ENCODE measurements at places on chromosomes 2 and 18. TPM values are rescaled to one million over a fixed set of nuclear protein-coding genes. Genes with fewer than 3 reads are reported as not detected.

CHMP1B gene
- polyA plus RNA-seq, result 57.3 TPM

CNNM4 gene
- polyA plus RNA-seq, result 0.63 TPM

CTIF gene
- polyA plus RNA-seq, result not detected

UNC80 gene
- not detected for polyA plus RNA-seq

HOXD12 gene
- not detected for polyA plus RNA-seq

LRRTM1 gene
- not detected for polyA plus RNA-seq

SPHKAP gene
- not detected for polyA plus RNA-seq

DNA sequence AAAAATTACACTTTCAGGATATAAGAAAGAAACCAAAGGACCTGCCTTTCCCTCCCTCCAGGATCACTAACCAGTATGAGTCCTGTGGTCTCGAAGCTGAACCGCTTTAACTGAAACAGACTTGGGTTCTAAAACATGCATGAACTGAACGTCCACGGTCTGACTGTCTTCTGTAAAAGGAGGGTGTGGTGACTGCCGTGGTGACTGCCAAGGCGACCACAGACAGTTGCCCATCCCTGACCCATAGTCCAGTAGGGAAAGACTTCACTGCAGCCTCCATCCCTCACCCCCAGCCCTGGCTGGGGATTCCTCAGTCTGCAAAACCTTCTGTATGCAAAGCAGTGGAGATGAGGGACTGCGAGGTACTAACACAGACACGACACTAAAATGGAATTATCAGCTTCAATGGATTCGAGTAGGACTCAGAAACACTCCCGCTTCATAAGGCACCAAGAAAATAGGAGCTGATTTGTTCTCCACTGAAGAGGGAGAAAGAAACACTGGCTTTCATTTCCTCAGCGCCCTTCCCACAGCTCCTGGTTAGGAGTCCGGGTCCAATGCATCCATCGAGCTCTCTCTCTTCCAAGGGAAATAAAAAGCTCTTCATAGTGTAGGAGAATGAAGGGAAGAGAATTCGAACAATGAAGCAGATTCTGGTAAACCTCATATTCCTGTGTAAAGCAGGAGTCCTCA lies 197.2 kb downstream of the HDAC4 start:
- no peak for DNase-seq
- H3K36me3 ChIP-seq, result peaks cover 7% of the 10 kb centered on the region
- peak overlapping the region; percentile 58 for H3K27ac ChIP-seq
- H3K27me3 ChIP-seq, result no peaks in the 10 kb centered on the region

GRCh38 chr2:127134235-127134634 lies 27.3 kb upstream of the BIN1 start:
- no peak overlapping the region for H3K4me3 ChIP-seq
- H3K27ac ChIP-seq, result no peak overlapping the region
- H3K27me3 ChIP-seq, result no peaks in the 10 kb centered on the region
- H3K36me3 ChIP-seq, result no peaks in the 10 kb centered on the region
- no peaks in the 10 kb centered on the region for H3K4me1 ChIP-seq
- DNase-seq, result no peak

DNA sequence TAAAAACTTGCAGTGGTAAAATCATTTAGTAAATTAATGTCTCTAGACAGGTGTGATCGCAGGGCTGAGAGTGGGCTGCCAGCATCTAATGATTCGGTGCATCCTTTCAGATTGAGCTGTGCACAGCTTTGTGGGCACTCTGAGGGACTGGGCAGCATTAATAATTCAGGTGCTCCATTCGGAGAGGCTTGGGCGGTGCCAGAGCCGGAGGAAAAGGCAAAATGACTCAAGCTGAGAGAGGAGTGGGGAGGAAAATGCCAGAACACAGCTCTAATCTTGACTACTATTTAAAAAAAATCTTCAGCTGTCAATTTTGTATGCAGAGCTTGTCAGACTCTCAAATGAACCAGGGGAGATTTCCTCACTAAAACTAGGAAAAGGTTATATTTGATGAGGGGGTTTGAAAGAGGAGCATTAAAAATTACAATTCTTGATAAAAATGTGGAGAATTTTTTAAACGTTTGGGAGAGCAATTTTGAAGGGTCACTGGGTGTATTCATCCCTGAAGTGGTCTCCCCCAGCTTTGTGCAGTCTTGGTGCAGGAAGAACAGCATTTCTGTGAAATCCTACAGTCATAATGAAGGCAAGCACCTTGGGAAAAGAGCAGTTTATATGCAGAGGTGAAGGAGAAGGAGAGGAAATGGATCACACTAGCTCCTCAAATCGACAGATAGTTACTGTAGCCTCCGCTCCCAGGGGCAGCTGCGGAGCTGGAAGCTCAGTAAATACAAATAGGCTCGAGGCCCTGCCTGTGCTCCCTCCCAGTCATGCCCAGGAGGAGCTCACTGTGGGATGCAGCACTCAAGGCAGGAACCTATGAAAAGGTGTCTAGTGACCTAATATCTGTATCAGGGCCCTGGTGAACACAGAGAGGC lies 535.4 kb upstream of the RAB6C start:
- H3K27me3 ChIP-seq, result peaks cover 12% of the 10 kb centered on the region
- H3K27ac ChIP-seq, result peak overlapping the region; percentile 64
- H3K36me3 ChIP-seq, result peaks cover 8% of the 10 kb centered on the region
- DNase-seq, result no peak
- peaks cover 2% of the 10 kb centered on the region for H3K4me1 ChIP-seq

DNA sequence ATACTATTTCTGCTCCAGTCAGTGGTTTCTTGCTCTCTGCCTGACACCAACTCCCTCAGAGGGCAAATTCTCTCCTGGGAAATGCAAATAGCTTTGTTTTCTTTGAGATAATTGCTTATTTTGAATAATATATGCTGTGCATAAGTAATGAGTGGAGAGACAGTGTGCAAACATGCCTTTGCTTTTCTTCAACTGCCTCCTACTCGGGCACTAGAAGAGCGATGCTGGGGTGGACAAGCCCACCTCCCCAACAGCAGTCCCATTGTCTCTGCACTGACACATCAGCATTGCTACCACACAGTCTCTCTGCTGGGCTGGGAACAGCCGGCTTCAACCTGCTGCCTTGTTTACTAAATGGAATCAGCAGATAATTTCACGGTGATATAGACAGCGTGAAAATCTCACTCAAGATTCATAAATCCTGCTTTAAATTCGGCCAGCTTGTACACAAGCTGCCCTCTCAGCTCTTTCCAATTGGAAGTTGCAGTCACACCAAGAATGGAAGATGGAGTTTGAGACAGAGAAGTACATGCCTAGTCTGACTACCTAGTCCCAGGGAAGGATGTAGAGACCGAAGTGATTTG lies 694.5 kb downstream of the TDRD15 start:
- H3K27ac ChIP-seq, result no peak overlapping the region
- no peak for DNase-seq
- H3K4me3 ChIP-seq, result no peak overlapping the region
- H3K27me3 ChIP-seq, result no peaks in the 10 kb centered on the region
- no peaks in the 10 kb centered on the region for H3K4me1 ChIP-seq

- DNase-seq, result no peak
- no peaks in the 10 kb centered on the region for H3K27me3 ChIP-seq
- peak overlapping the region; percentile 68 for H3K27ac ChIP-seq
- peaks cover 3% of the 10 kb centered on the region for H3K36me3 ChIP-seq
These were observed 153.5 kb downstream of the ARHGAP15 start for GRCh38 chr2:143282684-143283083.

- H3K4me3 ChIP-seq, result no peak overlapping the region
- no peaks in the 10 kb centered on the region for H3K36me3 ChIP-seq
- no peak for DNase-seq
- H3K27ac ChIP-seq, result no peak overlapping the region
- H3K4me1 ChIP-seq, result no peaks in the 10 kb centered on the region
- H3K27me3 ChIP-seq, result no peaks in the 10 kb centered on the region
These were observed 1239.1 kb downstream of the LRP1B start for GRCh38 chr2:140891614-140892212.

DNA sequence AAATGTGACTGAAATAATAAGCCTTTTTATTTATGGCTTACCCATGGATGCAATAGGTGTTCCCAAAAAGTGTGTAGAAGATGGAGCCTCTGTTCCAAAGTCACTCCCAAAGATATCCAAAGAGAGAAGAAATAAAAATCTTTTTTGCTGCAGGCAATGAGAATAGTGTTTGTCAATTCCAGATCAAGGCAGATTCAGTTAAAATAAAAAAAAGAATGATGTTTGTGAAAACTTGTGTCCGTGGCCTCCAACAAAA lies 43.9 kb downstream of the COMMD1 start:
- no peaks in the 10 kb centered on the region for H3K27me3 ChIP-seq
- peaks cover 5% of the 10 kb centered on the region for H3K4me1 ChIP-seq
- H3K4me3 ChIP-seq, result no peak overlapping the region
- H3K27ac ChIP-seq, result no peak overlapping the region
- DNase-seq, result no peak

DNA sequence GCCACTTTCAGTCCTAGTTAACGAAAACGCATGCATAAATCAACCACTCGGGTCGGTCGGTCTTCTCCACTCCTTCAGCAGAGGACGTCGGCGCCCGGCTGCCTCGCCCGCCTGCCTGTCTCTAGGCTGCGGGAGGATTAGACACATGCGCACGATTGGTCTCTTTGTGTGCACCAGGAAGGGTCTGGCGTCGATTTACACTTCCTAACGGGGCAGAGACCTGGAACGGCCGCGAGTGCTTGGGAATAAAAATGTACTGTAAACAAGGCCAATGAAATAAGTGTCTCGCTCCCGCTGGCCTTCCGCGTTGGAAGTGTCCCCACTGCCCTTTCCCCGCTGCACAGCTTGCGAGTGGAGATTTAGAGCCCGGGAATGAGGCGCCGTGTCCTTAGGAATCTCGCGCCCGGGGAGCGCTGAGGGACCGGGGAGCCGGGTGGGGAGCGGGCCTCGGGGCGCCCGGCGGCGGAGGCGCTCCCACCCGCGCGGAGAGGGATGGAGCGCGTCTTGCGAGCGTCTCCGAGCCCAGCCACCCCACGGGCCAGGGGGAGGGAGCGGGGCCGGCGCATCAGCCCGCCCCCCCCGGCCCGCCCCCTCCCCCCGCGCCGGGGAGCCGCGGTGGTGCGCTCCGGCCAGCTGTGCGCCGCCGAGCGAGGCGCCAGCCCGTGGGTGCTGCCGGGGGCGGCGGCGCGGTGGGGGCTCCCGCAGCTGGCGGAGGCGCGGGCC lies at the start of gene DOK6:
DOK6 (plus strand) TSS at position 636 of the 723 bp plus-strand sequence.
- H3K27ac ChIP-seq, result no peak within 1 kb of the TSS
- H3K27me3 ChIP-seq, result peaks cover 38% of the 10 kb centered on the region
- peak within 1 kb of the TSS; percentile 56 for H3K4me3 ChIP-seq
- no peak for DNase-seq

- no peaks in the 10 kb centered on the region for H3K27me3 ChIP-seq
- no peaks in the 10 kb centered on the region for H3K4me1 ChIP-seq
- DNase-seq, result no peak
- H3K4me3 ChIP-seq, result no peak overlapping the region
These were observed 187.8 kb upstream of the HNRNPA3 start for GRCh38 chr2:177024765-177025164.

DNA sequence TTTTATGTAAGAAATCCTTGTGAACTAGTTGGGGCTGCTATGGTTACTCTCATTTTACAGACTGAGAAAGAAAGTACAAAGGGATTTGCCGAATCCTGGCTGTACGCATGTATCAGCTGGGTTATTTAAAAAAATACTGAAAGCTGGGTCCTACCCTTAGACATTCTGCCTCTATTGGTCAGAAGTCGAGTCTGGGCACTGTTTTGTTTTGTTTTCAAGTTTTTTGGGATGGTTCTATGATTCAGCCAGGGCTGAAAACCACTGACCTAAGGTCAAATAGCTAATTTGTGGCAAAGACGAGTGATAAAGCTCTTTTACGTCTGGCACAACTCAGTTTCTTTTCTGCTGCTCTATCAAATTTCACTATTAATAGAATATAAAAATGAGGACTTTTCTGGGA lies 5.9 kb upstream of the SLC8A1 start:
- no peaks in the 10 kb centered on the region for H3K36me3 ChIP-seq
- H3K4me1 ChIP-seq, result no peaks in the 10 kb centered on the region
- no peak overlapping the region for H3K4me3 ChIP-seq
- peaks cover 11% of the 10 kb centered on the region for H3K27me3 ChIP-seq

- no peak overlapping the region for H3K27ac ChIP-seq
- no peak overlapping the region for H3K4me3 ChIP-seq
- H3K27me3 ChIP-seq, result peaks cover 6% of the 10 kb centered on the region
- no peaks in the 10 kb centered on the region for H3K36me3 ChIP-seq
- no peak for DNase-seq
- H3K4me1 ChIP-seq, result peaks cover 29% of the 10 kb centered on the region
These were observed 160.5 kb upstream of the APCDD1 start for GRCh38 chr18:10293966-10294365.

GRCh38 chr2:3730646-3731045 lies 27.3 kb downstream of the DCDC2C start:
- no peak overlapping the region for H3K27ac ChIP-seq
- no peak for DNase-seq
- no peak overlapping the region for H3K4me3 ChIP-seq
- H3K4me1 ChIP-seq, result peaks cover 1% of the 10 kb centered on the region

GRCh38 chr18:27695503-27695902 lies 481.4 kb downstream of the CDH2 start:
- no peak overlapping the region for H3K27ac ChIP-seq
- no peaks in the 10 kb centered on the region for H3K27me3 ChIP-seq
- no peak overlapping the region for H3K4me3 ChIP-seq
- no peaks in the 10 kb centered on the region for H3K36me3 ChIP-seq

DNA sequence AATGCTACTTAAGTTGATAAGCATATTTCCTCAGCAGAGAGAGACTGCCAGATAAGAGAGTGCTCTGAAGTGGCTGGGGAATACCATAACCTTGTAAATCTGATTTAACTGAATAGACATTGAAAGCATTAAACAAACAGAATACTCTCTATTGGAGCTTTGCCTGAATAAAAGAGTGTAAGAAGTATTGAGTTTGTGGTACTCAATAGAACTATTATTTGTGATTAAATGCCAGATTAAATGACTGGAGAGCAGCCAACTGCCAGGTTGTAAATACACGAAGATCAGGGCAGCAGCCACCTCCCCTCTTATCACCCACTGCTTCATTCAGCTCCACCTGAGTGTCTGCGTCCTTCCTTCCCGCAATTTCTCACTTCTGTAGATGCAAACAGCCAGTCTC lies 373.6 kb downstream of the DCDC2C start:
- H3K4me3 ChIP-seq, result no peak overlapping the region
- no peak for DNase-seq
- no peaks in the 10 kb centered on the region for H3K27me3 ChIP-seq
- no peak overlapping the region for H3K27ac ChIP-seq
- no peaks in the 10 kb centered on the region for H3K36me3 ChIP-seq
- no peaks in the 10 kb centered on the region for H3K4me1 ChIP-seq

- H3K36me3 ChIP-seq, result no peaks in the 10 kb centered on the region
- no peak overlapping the region for H3K4me3 ChIP-seq
- H3K27ac ChIP-seq, result no peak overlapping the region
- no peak for DNase-seq
- no peaks in the 10 kb centered on the region for H3K27me3 ChIP-seq
- no peaks in the 10 kb centered on the region for H3K4me1 ChIP-seq
These were observed 12.5 kb upstream of the MAL start for GRCh38 chr2:95012881-95013550.

Data from naive thymus-derived CD8-positive, alpha-beta T cell (primary cell).